ENCODE measurements at places on chromosomes 3 and 15. TPM values are rescaled to one million over a fixed set of nuclear protein-coding genes. Genes with fewer than 3 reads are reported as not detected.

DNA sequence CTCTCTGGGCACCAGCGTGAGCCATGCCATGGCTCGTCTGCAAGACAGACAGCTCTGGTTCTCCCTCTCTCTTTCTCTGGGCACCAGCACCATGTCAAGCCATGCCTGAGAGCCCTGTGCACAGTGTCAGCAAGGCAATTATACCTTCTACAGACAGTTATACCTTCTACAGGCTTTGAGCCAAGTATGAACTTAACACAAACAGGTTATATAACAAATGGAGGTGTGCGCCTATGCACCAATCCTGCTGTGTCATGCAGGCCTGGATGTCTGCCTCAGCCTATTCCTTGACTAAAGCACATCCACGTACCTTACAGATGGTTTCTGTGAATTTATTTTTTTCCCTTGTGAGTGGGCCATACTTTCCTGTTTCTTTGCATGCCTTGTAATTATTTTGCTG, 5.9 kb upstream of the FBXL2 start:
- DNase-seq = no peak

DNA sequence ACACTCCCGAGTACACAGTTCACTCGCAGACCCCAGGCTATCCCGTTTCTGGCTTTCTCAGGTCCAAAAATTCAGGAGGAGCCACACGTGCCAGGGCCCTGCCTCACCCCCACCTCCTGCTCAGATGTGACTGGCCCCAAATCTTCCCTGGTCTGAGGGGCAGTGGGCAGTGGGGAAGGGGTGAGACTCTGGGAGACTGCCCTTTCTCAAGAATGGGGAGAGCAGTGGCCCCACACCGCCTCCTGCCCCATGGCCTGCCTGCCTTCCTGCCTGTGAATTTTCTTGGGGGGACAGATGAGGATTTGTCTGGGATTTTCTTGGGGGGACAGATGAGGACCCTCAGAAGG, 174.6 kb downstream of the MEGF11 start:
- DNase-seq = no peak

DNA sequence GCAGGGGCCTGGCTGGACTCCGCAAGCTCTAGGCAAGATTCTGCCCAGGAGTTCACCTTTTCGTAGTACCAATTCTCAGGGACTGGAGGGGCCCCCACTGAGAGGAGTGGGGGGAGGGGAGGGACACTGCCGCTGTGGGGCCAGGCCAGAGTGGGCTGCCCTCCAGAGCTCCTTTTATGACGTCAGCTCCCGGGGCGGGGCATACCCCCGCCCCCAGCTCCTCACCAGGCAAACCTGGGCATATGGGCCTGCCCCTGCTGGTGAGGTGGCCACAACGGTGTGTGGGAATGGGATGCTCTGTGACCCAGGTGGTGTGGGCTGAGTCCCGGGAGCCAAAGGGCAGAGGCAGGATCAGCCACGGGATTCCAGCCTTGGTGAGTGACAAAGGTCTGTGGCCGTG, 3.3 kb downstream of the DNAJB8 start:
- DNase-seq = no peak

DNA sequence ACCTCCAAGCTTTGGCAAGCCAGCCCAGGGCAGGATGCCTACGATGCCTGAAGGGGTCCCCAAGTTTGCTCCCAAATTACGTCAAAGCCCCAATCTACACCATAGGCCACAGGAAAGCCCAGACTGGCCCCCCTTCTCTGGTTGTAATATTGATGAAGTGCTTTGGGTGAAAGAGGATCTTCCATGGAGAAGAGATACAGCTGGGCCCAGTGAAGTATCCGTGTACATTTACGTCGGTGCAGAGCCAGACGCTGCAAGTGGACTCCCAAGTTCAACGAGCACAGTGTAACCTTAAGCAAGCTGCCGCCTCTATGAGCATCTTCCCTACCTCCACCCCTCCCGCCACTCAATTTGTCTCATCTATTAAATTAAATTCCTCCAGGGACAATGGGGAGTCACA, 100.1 kb upstream of the TPM1 start:
- DNase-seq = no peak

DNA sequence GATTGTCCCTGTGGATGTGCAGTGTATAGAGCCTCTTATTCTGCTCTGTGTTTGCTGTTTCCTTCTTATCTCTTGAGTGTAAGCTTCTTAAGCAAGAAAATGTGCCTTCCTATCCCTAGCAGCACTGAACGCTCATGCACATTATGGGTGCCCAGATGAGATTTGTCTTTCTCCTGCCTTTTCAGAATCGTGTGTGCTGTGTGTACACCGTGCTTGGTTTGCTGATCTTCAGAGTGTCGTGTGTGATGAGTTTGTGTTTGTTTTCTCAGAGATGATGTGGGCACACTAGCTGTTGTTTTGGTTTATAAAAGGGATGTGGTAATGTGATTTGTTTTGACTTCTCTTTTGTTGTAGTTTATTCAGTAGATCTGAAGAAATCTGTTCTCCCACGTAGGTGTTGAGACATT, 19.7 kb downstream of the GPR171 start:
- no peak for DNase-seq

- no peak for DNase-seq
These were observed 8.4 kb downstream of the MED12L start for GRCh38 chr3:151093905-151094304.

TRH gene
- not detected for total RNA-seq

- DNase-seq = no peak
These were observed 51.7 kb downstream of the CLDN11 start for GRCh38 chr3:170470063-170471016.

CCDC39 gene
- total RNA-seq = not detected

- DNase-seq = no peak
These were observed 76.2 kb downstream of the ATP1B3 start for GRCh38 chr3:141952611-141953010.

FAN1 gene
- 26.3 TPM for total RNA-seq

DNA sequence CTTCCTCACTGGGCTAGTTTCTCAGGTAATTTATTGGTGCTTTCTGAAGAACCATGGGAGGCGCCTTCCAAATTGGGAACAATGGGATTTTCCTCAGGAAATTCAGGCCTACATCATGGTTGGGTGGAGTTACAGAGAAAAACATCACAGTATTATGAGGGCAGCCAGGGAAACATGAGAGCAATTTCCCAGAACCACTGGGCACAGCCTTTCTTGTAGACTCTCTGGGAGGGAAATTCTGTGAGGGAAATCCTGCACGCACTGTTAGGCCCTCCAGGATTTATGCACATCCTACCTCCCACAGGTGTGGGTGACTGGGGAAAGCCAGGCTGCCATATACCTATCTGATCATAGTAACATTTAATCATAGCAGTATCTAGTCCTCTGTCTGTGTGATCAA, 13.2 kb downstream of the POPDC2 start:
- DNase-seq = no peak

DNA sequence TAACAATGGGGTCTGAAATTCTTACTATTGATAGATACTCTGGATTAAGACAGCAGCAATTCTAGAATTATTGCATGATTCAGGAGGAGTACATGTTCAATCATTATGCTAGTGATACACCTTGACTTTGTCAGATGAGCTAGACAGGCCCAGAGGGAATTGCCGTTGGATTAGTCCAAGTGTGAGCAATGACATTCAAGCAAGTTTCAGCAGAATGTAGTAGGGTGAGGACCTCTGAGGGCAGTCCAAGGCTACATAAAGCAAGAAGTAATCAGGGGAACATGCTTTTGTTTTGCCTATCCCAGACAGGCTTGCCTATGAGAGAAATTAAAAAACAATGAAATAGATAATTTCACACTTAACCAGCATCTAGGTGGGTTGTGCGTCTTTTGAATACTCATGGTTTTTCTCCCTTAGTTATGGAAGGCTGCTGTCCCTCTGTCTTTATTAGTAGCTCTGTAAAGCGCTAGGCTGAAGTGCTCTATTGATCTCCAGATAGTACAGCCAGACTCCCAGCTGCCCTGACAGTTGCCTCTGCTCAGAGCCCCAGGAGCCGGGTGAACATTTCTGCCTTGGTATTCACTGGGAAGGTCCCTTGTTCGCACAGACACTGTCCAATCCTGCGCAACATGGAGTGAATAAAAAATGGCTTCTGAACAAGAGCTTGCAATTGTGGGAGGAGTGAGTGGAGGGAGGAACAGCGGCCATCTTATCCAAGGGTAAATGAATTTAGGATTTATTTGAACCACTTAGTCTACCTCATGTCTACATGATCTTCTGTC, 316.6 kb upstream of the ONECUT1 start:
- DNase-seq = no peak

- DNase-seq = no peak
These were observed 50.9 kb upstream of the BHLHE40 start for GRCh38 chr3:4928277-4928789.

- DNase-seq = no peak
These were observed 16.8 kb downstream of the ATG7 start for GRCh38 chr3:11288786-11289637.

DNA sequence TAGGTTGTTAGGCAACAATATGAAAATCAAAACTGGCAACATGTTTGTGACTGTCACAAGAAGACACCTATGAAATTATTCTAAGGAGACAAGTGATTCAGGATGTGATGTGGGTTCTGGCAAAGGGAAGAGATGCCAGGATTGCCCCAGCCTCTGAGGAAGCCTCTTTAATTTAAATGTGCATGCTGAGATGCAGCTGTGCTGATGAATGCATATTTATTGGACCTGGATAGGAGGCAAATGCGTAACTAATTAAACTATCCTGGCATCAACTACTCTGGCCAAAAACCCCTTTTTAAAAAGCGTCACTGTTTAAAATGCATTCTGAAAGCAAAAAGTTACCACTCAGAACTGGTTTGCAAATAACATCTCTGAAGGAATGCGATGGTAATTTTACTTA, 176.5 kb upstream of the DPH6 start:
- DNase-seq = no peak

GRCh38 chr3:177835008-177835407, 637.7 kb upstream of the TBL1XR1 start:
- DNase-seq = no peak

GRCh38 chr3:152644478-152644877, 190.5 kb upstream of the P2RY1 start:
- DNase-seq = no peak

BTLA gene
- not detected for total RNA-seq

DNA sequence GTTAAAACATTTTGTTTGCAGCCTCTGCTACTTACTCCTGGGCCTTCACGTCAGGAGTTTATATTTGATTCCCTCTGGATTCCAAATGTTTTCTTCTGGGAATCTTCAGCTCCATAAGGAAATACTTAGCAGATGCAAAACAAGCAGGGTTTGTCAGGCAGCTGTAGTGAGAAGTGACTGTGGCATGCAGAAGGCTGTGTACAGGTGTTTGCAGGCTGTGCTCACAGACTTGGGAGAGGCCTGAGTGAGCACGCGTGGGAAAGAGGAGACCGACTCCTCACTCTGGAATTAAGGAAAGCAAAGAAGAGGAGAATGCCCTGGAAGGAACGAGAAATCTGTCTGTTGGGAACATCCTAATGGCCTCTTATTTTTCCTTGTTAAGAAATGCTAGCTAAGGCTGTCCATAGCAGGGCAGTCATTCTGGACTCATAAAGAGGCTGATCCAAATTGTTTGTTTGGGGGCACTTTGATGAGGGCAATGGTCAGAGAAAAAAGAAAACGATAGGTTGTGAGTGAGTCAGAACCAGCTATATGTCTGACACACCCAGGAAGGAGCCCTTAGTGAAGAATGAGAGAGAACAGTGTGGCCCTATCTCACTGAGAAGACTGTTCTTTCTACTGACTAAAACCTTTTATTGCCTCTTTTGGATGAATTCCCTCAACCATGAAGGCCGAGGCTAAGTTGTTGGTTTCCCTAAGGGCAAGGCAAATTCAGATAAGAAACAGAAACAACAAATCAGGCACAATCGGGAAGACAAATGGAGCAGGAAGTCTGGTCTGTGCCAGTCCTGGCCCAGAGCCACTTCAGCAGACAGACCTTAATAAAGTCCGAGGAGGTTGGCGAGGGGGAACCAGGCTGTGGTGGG, 82.6 kb downstream of the TGFBR2 start:
- DNase-seq = peak; percentile 62

DYNLT2B gene
- total RNA-seq = 1.9 TPM

ZPLD1 gene
- not detected for total RNA-seq

All from left ventricle myocardium superior (tissue), 1 donor.